ENCODE measurements at places on chromosomes 5 and 9.

DNA sequence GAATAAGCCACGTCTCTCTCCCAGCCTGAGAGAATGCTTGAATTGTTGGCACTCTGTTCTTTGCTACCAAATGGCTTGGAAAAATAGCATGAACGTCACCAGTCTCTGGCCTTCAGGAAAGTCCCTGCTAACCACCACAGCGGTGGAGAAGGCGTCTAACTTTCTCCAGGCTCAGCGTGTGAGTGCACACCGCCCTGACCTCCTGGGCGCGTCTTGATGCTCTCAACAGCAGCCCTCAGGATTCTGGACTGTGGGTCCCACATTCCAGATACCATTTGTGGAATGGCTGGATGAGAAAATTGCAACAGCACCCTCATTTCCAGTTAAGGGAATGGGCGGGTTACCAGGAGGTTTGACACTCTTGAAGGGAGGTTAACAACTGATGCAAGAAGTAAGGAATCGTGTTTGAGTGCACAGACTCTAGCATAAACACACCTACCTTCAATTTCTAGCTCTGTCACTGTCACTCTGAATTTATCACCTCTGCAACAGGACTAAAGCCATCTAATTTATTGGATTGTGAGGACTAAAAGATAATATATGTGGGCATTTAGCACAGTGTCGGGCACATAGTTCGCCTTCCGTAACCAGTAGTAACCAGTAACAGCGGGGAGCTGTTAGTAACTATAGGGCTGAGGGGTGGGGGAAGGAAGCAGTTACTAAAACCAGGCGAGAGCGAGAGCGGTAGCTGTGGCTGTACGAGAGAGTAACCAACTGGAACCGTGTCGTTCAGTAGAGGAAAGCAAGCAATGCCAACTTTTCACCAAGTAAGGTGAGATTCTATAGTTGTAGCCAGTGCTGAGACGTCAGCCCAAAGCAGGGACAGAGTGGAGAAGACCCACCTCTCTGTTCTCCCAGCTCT, 807 bp upstream of the PLGRKT start:
- no peak for DNase-seq

DNA sequence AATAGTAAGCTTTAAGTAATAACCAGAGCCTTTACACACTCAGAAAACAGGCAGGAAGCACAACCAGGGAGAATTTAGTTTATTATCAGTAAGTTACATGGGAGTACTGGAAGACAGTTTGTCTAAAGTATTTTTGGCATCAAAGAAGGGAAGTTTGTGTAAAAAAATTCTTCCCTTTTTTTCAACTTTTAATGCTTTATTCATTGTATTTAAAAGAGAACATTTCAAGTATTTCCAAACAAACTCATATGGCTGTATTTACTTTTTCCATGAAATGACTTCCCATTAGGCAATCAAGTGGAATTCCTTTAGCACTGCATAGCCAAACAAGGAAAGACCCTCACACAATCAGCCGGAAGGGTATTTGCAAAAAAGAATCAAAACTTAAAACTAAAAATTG, 26.7 kb downstream of the RNF145 start:
- DNase-seq, result no peak

DNA sequence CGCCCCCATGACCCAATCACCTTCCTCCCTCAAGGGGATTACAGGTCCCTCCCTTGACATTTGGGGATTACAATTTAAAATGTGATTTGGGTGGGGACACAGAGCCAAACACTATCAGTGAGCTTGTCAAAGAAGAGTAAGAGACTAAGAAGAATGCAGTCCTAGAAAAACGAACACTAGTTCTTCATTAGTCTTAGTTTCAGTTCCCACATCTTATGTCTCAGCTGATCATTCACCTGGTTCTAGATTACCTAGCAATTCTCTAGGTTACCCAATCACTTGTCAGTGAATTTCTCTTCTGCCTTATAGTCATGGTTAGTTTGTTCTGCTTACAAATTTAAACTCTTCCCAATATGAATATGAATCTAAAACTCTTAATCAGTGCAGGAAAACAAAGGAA, 251.5 kb downstream of the COX7C start:
- no peak for DNase-seq

DNA sequence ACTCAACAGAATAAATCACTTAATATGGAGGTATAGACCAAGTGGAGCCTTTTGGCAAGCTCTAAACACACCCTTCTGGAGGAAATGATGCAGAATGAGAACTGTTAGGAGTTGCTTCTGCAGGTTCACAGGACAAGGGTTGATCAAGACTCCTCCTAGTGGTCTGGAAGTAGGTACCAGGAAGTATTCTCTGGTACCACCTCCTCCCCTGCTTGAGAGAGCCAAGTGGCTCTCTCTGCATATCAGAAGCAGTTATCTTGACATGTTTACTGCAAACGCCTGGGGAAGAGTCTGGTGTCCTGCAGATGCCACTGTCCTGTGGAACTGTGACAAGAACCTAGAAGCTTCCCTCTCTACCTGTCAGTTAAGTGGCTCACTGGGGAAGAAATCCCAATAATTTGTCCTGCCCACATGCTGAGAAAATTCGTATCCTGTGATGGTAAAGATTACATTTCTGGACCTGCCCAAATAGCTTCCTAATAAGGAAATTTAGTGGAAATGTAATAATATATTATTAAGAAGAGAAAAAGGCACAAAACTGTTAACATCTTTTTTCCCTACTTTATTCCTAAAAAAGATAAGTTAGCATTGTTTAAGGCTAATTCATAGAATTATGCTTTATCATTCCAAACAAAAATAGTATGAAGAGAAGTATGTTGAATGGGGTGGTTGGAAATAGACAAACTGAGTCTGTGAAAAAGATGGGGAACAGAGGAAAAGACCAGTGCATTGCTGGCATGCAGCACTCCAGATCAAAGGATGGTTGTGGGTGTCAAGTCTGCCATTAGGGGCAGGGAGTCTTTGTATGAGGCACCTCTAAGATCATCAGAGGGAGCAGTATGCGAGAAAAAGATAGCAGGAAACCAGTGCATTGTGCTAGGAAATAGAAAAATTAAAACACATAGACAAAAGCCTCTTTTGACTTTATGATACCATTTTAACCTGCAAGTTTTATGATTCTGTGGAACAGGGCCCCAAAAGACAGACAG, 118.8 kb downstream of the CDC42SE2 start:
- DNase-seq, result peak; percentile 84

- DNase-seq, result peak; percentile 25
Observed at GRCh38 chr5:147098233-147098790, 136.5 kb upstream of the STK32A start.

DNA sequence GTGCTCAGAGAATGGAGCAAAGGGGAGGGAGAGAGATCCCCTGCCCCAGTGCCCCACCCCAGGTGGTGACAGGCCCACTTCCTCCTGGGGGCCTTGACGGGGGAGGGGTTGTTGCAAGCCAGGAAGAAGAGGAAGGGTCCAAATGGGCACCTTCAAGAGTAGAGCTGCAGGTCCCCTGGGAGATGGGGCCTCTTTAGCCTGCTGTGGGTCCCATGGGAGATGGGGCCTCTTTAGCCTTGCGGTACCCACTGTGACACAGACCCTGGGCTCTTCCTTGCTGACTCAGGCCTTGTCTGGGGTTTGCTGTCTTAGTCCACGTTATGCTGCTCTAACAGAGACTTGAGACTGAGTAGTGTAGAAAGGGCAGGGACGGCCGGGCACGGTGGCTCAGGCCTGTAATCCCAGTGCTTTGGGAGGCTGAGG, 9.6 kb upstream of the TOR4A start:
- DNase-seq, result no peak

DNA sequence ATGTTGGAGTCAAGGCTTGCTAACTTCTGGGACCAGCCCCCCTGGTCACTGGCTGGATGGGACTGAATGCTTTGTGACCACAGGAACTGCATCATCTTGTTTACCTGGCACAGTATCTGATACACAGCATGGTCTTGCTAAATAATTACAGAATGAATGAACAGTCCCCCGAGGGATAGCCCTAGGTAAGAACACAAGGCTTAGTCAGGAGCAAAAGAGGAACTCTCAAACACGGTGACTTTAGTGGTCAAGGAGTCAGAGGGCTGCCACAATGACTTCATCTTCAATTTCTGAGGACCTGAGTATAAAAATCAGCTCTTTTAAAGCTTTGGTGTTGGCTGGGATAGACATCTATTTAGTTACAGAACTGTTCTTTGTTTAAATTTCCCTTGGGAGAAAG, 15.1 kb upstream of the CXCL14 start:
- no peak for DNase-seq

DNA sequence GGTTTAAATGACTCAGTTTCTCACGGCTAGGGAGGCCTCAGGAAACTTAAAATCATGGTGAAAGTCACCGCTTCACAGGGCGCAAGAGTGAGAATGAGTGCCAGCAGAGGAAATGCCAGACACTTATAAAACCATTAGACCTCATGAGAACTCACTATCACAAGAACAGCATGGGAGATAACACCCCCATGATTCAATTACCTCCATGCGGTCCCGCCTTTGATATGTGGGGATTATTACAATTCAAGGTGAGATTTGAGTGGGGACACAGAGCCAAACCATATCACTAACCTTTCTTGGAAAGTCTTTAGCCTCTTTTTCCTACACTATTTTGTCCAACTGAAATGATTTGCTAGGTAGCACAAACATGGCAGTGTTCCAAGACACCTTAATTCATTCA, 533.9 kb upstream of the NUDT12 start:
- DNase-seq, result no peak

GRCh38 chr5:156589104-156589945, 260.8 kb upstream of the PPP1R2B start:
- no peak for DNase-seq

DNA sequence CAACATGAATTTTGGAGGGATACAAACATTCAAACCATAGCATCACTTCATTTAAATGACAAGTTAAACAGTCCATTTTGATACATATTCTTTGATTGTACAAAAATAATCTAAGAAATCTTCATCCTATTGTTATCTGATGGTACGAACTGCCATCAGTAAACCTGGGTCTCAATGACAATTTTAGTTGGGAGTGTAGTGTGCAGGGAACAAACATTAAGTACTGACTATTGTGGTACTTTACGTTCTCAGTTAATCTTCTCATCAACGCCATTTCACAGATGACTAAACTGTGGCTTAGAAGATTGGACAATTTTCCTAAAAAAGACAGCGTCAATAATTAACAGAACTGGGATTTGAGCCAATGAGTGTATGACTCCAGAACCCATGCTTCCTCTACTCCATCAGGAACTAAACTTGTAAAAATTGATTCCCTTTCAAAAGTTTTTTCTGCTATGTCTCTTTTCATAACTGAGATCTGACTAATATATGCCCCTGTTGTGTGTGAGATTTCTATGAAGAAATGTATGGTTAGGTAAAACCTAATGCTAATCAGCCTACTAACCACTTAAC, 21.1 kb downstream of the TNPO1 start:
- DNase-seq, result no peak

All from KBM-7 (cell line).